Caki2 (cell line): ENCODE measurements at places on chromosomes 4 and X.

DNA sequence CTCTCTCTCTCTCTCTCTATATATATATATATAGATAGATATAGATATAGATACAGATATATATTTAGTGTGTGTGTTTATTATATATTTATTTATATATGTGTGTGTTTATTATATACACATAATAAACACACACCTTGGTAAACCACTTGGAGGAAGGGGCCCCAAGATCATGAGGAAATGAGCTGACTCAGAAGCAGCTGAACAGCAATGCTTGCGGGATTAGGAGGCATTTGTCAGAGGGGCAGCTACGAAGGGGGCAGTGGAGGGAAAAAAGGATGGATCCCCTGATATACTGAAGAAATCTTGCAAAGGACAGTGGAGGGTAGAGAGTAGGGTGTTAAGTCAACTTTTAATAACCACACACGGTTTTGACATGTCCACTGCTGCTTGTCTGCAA lies 120.0 kb upstream of the SORBS2 start:
- no peak for DNase-seq

DNA sequence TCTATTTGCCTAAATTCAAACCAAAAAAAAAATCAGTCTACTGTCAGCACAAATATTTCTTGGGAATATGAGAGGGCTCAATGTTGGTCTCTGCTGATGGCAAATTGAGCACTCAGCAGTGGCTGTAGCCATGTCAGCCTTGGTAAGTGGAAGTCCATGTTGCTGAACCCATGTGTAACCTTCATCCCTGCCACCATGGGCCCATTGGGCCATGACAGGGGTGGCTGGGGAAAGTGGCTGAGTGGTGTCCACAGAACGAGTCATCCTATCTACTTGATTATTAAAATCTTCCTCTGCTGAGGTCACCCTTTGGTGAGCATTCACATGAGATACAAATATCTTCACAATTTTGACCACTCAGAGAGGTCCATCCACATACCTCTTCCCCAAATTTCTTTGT lies 56.8 kb upstream of the FAM9B start:
- no peak for DNase-seq

DNA sequence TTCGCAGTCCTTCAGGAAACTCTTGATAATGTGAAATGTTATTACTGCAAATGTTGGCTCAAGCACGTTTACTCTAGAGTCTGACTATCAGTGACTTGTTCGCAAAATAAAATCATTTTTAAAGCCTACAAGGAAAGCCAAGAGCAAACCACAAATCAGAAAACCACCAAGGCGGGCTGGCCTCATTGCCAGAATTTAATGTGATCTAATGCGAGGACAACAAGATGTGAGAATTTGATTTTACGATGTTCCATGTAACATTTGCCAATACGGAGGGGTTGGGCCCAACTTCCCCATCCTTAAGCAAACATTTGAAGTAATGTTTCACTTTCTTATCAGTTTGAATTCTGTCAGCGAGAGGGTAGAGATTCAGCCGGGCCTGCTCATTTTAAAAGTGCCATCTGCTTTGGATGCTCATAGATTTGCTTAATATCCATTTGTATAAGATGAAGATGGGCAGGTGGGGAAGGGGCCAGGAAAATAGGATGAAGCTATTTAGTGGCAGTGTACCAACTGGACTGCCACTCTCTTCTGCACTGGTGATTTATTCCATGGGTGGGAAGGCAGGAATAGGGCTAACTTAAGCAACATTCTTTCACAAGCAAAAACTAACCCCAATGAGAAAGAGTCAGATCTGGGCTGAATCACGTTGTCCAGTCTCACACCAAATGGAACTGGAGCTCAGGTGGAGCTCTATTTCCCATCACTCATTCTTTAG lies 225.3 kb downstream of the ANAPC10 start:
- DNase-seq = no peak

DNA sequence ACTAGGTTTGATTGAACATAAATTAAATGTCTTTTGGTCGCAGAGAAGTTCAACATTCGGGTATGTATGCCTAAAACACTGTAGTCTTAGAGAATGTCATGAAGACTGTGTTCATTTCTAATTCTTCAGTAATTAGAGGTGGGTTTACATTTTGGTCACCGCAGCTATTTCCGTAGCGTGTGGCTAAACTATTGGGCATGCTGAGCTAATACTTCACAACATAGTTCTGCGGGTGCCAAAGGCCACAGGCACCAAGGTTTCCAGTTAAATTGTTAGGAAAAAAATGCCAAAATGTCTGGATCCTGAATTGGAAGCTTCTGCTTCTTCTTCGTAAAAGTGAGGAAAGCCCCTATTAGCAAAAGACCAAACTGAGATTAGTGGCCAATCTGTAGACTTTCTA lies 25.1 kb downstream of the SMIM31 start:
- DNase-seq = no peak

DNA sequence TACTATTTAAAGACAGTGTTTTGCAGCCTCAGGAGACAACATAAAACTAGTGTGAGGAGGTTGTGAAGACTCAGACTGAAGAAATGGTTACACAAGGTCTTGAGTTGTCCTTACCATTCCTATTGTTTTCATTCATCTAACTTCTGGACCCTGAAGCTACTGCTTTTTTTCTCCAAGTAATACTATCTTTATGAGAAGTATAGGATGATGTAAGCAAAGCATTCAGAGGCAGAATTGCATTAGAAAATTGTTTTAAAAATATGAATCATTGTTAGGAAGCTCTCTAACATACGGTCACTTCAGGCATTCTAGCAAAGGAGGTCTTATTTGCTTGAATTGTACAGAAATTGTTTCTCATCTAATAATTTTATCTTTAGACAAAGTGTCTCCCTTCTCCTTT lies 357.8 kb downstream of the TLL1 start:
- no peak for DNase-seq

DNA sequence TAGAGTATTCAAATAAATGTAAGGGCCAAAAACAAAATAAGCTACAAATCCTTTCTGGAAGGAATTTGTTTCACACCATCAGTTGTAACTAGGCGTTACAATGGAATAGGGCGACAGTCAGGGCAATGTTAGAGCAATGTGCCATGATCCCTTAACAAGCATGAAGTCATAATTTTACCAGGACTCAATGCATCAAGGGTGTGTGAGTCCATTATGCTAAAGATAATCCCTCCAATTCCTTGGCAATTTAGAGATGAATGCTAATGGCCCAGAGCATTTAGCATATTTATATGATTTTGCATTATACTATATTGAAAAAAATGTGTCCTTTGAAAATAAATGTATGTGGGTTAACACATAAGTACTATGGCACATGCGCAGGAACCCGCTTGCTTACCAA lies 73.1 kb downstream of the GRIA2 start:
- no peak for DNase-seq

GRCh38 chrX:31547416-31547815 lies 475.6 kb upstream of the FTHL17 start:
- DNase-seq = no peak

- DNase-seq = no peak
Measured at GRCh38 chr4:128227991-128228571, 59.5 kb downstream of the PGRMC2 start.

DNA sequence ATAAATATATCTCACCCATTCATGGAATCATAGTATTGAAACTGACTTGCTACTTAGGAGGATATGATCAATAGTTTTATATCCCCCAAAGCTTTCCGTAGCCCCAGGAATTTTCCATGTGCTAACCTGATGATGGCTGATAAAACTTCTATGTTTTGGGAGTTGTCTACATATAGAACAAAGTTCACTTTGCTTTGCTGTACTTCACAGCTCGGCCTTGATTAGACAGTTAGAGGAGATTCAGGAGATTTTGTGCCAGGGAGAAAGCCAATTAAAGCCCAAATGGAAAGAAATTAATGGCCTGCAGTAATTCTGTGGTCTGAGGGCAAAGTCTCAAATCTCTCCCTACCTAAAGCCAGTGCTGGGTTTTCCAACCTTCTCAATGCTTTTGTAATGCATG lies 114.9 kb upstream of the SLC34A2 start:
- DNase-seq = no peak

DNA sequence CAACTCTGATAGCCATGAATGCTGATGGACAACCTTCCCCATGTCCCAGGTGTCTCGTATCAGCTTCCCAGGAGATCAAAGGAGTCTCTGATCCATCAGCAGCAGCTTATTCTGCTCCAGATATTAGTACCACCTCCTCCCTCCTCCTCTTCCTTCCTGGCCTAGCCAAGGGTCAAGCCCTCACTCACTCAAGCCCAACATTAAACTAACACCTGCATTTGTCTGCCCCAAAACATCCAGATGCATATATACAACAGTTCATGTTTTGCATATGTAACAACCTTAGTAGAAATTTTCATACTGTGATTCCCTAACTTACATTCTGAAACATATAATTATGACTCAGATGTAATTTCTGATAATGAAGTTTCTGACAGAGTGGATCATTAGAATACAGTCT lies 29.9 kb downstream of the BCLAF3 start:
- no peak for DNase-seq

DNA sequence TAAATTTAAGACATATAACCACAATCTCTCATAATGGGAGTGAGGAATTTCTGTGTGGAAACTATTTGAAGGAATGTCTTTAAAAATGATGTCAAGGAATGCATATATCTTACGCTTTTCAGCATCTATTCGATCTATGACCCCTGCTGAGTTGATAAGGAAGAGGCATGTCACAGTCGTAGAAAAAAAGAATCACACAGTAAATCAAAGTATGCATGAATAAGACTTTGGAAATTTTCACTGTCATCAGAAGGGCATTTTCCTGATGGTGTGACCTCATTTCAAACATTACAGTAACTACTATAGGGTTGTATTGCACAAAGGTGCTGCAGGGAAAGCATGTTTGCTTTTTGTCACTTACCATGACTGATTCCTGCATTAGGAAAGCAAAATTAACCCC lies 41.5 kb downstream of the REELD1 start:
- DNase-seq = peak; percentile 18

DNA sequence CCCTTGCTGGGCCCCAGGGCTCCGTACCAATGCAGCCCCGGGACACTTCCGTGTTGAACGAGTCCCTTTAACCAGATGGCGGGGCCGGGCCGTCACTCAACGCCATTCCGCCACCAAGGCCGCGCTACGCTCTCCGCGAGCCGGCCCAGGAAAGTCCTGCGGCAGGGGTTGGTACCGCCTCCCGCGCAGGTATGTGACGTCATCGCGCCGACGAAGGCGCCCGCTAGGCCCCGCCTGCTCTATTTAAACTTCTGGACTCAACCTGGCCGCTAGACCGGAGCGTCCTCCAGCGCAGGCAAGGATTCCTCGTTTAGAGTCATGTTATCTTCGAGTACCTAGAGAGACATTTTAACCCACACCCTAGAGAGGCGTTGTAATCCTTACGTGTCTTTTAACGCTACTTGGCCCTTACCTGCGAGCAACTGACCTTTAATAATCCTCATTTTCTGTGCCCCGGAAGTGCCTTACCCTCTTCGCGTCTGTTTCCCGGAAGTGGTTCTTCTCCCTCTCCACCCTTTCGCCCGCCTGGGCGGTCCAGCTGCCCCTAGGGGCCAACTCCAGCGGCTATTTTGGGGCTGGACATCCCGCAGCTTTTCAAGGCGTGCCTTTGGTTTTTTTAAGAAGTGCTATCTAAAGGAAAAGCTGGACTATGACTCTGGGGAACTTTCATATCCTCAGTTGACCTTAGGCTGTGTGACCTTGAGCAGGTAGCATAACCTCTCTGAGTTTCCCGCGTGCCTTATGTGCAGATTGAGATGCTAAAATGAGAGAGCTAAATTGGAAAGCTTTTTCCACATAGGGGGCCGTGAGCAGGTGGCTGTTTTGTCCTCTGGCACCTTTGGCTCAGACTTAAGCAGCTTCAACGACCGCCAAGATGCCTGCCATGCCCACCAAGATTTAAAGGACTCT lies at the start of gene PNPLA4:
Gene PNPLA4, minus strand, starts transcription at position 155 of the 909 bp plus-strand sequence. CDS start 1,294 bp downstream, outside the sequence.
- DNase-seq = peak; percentile 86

DNA sequence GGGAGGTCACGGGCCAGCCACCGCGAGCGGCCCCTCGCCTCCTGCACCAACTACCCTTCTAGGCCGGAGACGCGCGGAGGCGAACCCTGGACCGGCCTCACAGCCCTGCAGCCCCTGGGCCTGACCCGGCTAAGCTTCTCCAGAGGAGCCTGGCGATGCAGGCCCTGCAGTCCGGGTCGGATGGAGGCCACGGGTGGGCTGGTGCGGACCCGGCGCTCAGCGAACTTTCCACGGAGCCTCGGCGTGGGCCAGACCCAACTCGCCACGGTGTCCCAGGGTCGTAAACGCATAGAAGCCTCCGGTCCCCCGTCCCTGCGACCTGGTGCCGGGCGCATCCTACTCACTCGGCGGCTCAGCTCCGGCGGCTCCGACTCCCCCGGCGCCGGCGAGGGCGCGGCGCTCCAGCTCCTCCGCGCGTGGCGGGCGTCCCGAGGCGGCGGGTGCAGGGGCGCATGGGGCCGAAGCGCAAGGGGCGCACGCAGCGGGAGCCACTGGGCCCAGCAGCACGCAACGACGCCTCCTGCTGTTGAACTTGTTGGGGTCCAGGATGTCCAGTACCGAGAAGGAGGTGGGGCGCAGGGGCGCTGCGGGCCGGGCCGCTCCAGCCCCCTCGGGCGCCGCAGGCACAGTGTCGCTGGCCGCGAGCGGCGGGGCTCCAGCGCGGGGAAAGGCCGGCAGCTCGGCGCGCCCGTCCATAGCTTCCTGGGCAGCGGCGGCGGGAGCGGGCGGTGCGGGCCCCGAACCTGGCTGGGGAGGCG lies 427 bp downstream of the NKX1-1 start:
- DNase-seq = no peak

- no peak for DNase-seq
Measured at GRCh38 chr4:104942990-104943743, 203.5 kb upstream of the TET2 start.

GRCh38 chr4:22901631-22902030 lies 208.9 kb downstream of the GBA3 start:
- no peak for DNase-seq

- DNase-seq = peak; percentile 27
Measured at GRCh38 chrX:115023139-115023538, 5.7 kb upstream of the IL13RA2 start.

- no peak for DNase-seq
Measured at GRCh38 chr4:78660559-78660958, 109.0 kb downstream of the ANXA3 start.

DNA sequence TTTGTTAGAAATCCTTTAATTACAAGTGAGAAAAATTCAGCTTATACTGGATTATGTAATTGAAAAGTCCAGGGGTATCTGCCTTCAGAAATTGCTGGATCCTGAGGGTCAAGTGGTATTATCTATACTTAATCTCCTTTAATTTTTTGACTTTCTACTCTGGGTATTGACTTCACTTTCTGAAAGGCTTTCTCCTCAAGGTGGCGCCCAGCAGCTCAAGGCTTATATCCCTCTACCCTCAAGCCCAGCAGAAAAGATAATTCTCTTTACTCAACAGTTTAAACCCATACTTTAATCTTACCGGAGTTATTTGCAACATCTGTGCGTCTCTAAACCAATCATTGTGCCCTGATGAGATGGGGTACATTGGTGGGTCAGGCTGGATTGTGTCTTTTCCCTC lies 129.5 kb downstream of the LARP7 start:
- no peak for DNase-seq

DNA sequence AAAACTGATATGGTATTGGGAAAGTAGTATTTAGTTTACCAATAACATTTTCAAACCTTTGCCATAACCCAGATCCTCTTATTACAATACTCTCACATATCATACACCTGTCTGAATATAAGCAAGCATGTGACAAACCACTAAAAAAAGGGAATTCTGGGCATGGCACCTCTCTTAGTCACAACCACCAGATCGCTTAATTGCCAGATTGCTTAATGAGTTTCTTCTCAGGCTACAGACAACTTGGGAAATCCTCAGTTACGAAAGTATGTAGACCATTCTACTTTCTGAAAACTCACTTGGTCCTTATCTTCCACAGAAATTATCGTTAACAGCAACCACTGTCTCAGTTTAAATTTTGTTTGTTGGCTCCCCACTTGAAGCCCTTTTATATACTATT lies 2.1 kb downstream of the NAF1 start:
- DNase-seq = no peak

GRCh38 chr4:93684571-93684970 lies 144.0 kb upstream of the ATOH1 start:
- no peak for DNase-seq
